ENCODE measurements at places on chromosomes 11 and 22.

DNA sequence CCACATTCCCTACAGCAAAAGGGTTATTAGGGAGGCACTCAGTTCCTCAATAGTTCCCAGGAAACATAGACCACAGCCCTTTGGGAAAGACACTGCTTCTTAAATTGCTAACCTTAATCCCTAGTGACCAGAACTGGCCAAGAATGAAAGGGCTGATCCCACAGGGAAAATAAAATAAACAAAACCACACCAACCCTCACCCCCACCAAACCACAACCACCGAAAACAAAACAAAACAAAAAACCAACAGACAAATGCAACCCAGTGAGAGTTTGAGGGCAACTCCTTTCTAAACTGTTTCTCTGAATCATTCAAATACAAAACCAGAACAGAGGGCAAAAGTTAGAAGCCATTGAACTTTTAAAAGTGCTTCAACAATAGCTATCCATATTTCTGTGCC lies 57.2 kb downstream of the NAV2 start:
- DNase-seq, result no peak

GRCh38 chr11:28133146-28133545 lies 25.0 kb downstream of the METTL15 start:
- DNase-seq, result no peak

DNA sequence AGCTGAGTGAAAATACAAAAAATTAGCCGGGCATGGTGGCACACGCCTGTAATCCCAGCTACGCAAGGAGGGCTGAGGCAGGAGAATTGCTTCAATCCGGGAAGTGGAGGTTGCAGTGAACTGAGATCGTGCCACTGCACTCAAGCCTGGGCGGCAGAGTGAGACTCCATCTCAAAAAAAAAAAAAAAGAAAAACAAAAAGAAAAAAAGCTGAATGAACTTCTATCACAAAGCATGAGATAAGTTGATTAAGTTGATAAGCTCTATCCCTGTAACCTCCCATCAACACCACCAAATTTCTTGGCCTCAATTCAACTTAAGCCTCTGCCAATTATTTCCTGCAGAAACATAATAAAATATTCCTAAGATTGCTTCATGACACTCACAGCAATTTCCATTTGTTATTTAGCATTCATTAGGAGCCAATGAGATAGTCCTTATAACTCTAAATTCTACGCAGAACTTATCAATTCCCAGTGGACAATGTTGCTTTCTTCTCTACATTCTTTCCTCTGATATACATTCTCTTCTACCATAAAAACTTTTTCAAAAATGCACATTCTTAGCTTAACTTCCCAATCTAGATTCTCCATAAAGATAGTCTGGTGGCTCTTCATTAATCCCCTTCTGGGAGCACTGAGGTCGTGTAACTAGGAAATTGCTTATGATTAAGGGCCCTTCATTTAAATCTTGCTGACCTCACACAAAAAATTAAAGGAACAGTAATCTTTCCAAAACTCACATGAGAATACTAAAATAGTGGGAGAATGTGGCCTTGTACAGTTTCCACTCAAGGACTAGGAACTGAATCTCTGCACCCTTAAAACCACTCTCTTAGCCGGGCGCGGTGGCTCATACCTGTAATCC lies 2.9 kb downstream of the AMBRA1 start:
- no peak for DNase-seq

- no peak for DNase-seq
Observed at GRCh38 chr22:42699281-42699975, 21.2 kb downstream of the A4GALT start.

- DNase-seq, result peak; percentile 96
Observed at GRCh38 chr22:46006379-46007002, 29.5 kb upstream of the WNT7B start.

Data from stimulated activated naive CD8-positive, alpha-beta T cell treated with anti-CD3 and anti-CD28 coated beads, Interleukin-15, Interleukin-2, amounts not matched to agents 100 U/mL and 50 U/mL, for 24 hours (primary cell).